Pancreas (tissue), 10 donors: ENCODE measurements at places on chromosomes 2 and 18. TPM values are rescaled to one million over a fixed set of nuclear protein-coding genes. Genes with fewer than 3 reads are reported as not detected.

Gene CD8B
- polyA plus RNA-seq = 0.77 TPM

Gene IGFBP5
- 25.0 TPM for polyA plus RNA-seq

Gene PROM2
- polyA plus RNA-seq = 12.5 TPM

Gene ARHGEF4
- 58.2 TPM for polyA plus RNA-seq

Gene CDH2
- polyA plus RNA-seq = 0.15 TPM

Gene CTDSP1
- 76.0 TPM for polyA plus RNA-seq

Gene ABCG5
- polyA plus RNA-seq = not detected

Gene GREB1L
- 0.14 TPM for polyA plus RNA-seq

Gene TCF23
- not detected for polyA plus RNA-seq
